ENCODE measurements at places on chromosomes 2 and 18. TPM values are rescaled to one million over a fixed set of nuclear protein-coding genes. Genes with fewer than 3 reads are reported as not detected.
A peak's percentile ranks its signal among the peaks of the same experiment; 100 is the strongest.

- peak; percentile 73 for DNase-seq
These were observed 562.1 kb downstream of the TMX3 start for GRCh38 chr18:68152770-68153169.

DNA sequence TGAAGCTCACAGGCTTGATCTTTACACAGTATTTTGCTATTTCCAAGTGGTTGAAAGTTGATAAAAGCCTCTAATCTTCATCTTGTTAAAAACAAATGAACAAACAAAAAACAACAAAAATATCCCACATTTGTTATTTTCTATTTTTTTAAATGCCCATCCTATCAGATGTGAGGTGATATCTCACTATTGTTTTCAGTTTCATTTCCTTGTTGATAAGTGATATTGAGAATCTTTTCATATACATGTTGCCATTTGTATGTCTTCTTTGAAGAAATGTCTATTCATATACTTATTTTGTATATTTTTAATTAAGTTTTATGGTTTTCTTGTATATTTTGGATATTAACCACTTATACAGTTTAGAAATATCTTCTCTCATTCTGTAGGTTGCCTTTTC lies 175.8 kb downstream of the CALCRL start:
- DNase-seq: no peak

GRCh38 chr2:73984203-73984921 lies at the start of gene TET3:
Gene TET3, plus strand, starts transcription at chr2:73984910. Its CDS starts 1,494 bp downstream, at chr2:73986404.
- DNase-seq: peak; percentile 49

- DNase-seq: no peak
These were observed 487.4 kb upstream of the ZEB2 start for GRCh38 chr2:145007093-145007959.

- no peak for DNase-seq
These were observed 289.6 kb downstream of the CDH2 start for GRCh38 chr18:27887287-27887686.

GRCh38 chr2:238165288-238165921 lies 6.6 kb downstream of the ERFE start:
- no peak for DNase-seq

DNA sequence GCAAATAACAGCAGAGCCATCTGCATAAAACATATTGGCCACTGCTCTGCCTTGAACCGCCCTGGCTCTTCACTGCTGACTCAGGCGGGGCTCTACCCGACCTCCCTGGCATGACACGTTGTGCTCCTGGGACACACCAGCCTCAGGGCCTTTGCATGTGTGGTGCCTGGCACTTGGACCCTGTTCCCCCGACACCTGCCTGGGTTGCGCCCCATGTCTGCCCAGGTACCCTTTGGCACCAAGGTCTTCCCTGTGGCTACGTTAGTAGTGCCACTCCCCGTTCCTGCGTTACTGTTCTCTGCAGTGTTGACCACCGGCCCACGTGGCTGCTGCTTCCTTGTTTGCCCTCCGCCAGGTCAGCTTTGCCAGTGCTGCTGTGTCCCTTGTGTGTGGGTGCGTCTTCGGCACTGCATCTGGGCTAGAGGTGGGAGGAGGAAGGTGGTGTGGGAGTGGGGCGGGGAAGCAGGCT lies 20.3 kb downstream of the ATG4B start:
- no peak for DNase-seq

DNA sequence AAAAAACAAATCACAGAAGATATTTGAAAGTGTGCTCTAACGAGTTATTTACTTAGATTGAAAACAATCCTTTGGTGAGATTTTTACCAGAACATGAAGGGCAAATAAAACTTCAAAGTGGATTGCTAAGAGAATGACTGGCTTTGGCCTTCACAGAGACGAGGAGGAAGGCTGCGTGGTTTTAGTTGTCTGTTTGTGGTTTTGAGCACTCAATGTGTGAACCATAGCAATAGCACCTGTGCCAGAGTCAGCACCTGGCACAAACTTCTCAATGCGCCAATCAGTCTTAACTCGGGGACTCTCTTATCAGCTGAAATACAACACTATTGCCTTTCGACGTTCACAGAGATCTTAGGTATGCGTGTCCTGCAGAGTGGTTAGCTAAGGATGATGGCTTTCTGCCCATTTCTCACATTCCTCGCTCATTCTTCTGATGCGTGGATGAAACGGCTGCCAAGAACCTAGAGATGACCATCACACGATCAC lies 70.0 kb downstream of the MBP start:
- no peak for DNase-seq

GPR35 gene
- total RNA-seq: 0.22 TPM

GBX2 gene
- 15.3 TPM for total RNA-seq

DUSP2 gene
- total RNA-seq: 5.8 TPM

RUFY4 gene
- total RNA-seq: 0.31 TPM

POU3F3 gene
- total RNA-seq: 0.05 TPM

GGCX gene
- total RNA-seq: 41.4 TPM

MOGAT1 gene
- total RNA-seq: 0.62 TPM
